T-helper 1 cell (primary cell): ENCODE measurements at places on chromosomes 7 and 10.

DNA sequence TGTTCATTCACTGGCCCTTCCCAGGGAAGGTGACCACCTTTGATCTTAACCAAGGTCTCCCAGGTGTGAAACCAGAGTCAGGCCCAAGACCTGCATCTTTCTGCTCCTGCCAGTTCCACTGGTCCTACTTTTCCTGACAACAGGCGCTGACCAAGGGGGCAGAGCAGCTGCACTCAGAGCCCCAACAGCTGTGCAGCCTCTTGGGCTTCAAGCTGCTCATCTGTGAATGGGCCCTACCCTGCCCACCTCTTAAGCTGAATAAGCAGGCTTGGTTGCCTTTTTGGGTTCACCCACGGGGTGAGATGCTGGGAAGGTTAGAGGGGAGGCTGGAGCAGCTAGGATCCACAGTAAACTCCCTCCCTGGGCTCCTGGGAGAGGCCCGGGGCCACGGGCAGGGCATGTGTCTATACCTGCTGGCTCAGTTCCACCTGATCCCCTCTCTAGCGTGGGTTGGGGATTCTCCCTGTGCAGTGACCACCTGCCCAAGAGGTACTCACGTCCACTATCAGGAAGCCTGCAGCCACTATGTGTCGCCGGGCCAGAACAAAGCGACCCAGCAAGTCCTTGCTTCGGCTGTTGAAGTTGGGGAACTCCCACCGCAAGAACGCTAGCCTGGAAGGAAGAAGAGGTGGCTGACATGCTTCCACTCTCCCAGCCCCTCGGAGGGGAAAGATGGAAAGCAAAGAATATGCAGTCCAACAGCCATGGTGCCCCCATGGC, 10.6 kb downstream of the TBRG4 start:
- DNase-seq = no peak

GRCh38 chr10:84008878-84009277, 130.4 kb upstream of the GHITM start:
- DNase-seq = peak; percentile 20

- no peak for DNase-seq
These were observed at the start of gene COL13A1 for GRCh38 chr10:69801434-69802315. Gene COL13A1 (plus strand): TSS chr10:69801906. CDS start chr10:69802424, 518 bp downstream.

DNA sequence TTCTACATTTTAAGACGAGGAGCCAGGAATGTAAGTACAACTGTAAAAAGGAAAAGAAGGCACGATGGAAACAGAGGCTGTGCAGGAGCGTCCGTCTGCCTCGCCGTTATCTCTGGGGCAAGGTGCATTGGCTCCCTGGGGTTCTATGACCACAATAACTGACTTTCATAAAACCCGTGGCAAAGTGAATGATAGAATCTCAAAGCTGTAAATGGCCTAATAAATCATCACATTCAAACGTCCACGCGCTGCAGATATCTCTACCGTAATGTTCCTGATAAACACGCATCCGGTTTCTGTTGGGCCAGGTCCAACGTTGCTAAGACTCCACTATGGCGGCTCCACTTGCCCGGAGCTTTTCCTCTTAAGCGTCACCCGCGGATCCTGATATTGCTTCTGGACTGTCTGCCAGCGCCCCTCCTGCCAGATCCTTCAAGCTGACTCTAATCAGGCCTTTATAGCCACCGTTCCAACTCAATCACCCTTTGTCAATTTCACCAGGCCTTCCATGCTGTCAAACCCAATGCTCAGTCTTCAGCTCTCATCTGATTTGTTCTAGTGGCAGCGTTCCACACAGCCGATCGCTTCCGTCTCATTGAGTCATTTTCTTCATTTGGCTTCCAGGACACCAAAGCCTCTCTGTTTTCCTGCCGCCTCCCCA, 265.6 kb upstream of the FOXK1 start:
- DNase-seq = no peak
